T follicular helper cell (primary cell): ENCODE measurements at places on chromosomes 4 and X.

DNA sequence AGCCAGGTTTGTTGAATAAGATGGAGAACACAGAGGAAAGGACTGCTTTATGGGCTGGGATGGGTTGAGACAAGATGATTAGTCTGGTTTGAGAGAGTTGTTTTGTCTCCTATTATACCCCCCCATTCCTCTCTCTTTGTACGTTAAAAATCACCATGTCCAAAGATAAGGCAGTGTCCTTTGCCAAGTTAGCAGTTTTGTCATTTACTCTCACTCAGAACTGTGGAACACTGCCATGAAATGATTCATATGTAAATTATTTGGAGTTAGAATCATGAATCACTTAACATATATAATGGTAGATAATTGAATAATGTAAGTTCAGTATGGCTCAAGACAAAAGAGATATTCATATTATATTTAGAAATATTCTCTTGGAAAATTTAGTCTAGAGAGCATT lies 151.3 kb downstream of the DCLK2 start:
- no peak for DNase-seq

GRCh38 chr4:105709081-105709450 lies 482 bp downstream of the GSTCD start:
- DNase-seq = no peak

DNA sequence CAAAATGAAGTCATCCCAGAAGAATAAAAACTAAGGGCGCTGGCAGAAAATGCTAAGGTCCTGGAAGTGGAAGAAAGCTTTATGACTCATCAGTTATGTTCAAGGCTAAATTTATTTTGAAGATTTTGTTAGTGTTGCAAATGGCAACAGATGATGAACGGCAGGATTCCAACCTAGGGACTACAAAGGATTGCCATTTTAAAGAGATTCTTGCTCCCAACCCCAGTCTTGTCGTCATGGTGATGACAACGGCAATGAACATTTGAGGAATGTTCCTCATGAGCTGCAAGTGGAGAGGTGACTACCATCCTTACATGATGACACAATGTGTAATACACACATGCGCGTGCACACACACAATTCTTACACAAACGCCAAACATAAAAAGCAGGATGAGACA lies 54.4 kb upstream of the FTHL17 start:
- no peak for DNase-seq

GRCh38 chrX:78384486-78384885 lies 57.1 kb upstream of the CYSLTR1 start:
- DNase-seq = no peak

GRCh38 chr4:10891866-10892265 lies 207.3 kb upstream of the CLNK start:
- no peak for DNase-seq

- no peak for DNase-seq
Observed at GRCh38 chr4:81130569-81130968, 84.5 kb downstream of the PRKG2 start.

GRCh38 chr4:75030649-75031235 lies 97.8 kb downstream of the PARM1 start:
- DNase-seq = no peak

GRCh38 chr4:121217351-121217750 lies 53.2 kb upstream of the TNIP3 start:
- DNase-seq = no peak

DNA sequence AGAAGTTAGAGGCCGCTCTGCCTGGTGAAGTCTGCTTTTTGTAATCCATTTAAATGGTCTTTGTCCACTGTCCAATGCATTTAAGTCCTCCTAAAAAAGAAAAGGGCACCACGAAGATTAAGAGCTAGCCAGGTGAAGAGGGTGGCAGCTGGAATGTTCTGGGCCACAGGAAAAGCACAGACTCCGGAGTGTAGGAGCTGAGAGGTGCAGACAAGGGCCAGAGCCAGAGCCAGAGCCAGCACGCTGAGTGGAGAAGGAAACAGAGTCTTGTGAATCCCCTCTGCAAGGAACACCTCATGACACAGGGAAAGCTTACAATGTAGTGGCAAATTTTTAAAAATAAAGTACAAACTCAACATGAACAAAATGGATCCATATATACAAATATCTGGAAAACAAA lies 83.6 kb downstream of the TSPAN5 start:
- no peak for DNase-seq

DNA sequence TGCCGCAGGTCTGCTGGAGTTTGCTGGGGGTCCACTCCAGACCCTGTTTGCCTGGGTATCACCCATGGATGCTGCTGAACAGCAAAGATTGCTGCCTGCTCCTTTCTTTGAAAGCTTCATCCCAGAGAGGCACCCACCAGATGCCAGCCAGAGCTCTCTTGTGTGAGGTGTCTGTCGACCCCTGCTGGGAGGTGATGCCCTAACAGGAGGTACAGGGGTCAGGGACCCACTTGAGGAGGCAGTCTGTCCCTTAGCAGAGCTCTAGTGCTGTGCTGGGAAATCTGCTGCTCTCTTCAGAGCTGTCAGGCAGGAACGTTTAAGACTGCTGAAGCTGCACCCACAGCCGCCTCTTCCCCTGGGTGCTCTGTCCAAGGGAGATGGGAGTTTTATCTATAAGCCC lies 162.7 kb downstream of the NAF1 start:
- no peak for DNase-seq

GRCh38 chr4:140195806-140196205 lies 41.8 kb upstream of the MAML3 start:
- DNase-seq = no peak

GRCh38 chr4:23788460-23788859 lies 101.4 kb downstream of the PPARGC1A start:
- no peak for DNase-seq

GRCh38 chr4:70705183-70706043 lies 16.4 kb upstream of the RUFY3 start:
- peak; percentile 66 for DNase-seq

DNA sequence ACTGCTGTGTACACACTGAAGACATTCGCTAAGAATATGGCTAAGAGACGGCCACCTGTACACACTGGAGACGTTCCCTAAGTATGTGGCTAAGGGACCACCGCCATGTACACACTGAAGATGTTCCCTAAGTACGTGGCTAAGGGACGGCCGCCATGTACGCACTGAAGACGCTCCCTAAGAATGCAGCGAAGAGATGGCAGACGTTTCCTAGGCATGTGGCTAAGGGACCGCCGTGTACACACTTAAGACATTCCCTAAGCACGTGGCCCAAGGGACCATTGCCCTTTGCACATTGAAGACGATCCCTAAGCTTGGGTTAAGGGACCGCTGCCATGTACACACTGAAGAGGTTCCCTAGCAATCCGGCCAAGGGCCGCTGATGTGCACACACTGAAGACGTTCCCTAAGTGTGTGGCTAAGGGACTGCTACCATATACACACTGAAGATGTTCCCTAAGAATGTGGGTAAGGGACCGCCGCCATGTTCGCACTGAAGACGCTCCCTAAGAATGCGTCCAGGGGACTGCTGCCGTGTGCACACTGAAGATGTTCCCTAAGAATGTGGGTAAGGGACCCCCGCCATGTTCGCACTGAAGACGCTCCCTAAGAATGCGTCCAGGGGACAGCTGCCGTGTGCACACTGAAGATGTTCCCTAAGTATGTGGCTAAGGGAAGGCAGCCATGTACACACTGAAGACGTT lies 36.7 kb downstream of the DHRSX start:
- no peak for DNase-seq

GRCh38 chr4:122855353-122855890 lies 28.8 kb downstream of the FGF2 start:
- no peak for DNase-seq

- DNase-seq = no peak
Observed at GRCh38 chrX:133473451-133473850, 58.2 kb upstream of the GPC4 start.

- no peak for DNase-seq
Observed at GRCh38 chr4:15832523-15833451, 54.7 kb downstream of the CD38 start.
